A549 treated with RU486 at 1 μM for 4 hours (cell line): ENCODE measurements at places on chromosomes 11 and 22. TPM values are rescaled to one million over a fixed set of nuclear protein-coding genes. Genes with fewer than 3 reads are reported as not detected.

The C11orf21 gene
- total RNA-seq: not detected in 5 replicates

The CRYBA4 gene
- total RNA-seq: not detected in 5 replicates

The TMEM126A gene
- total RNA-seq: 41.4 to 57.8 TPM (median 56.3 TPM) in 5 replicates

The MRPL23 gene
- total RNA-seq: 137 to 162 TPM (median 158 TPM) in 5 replicates

The CABP4 gene
- total RNA-seq: not detected in 5 replicates

The TYR gene
- total RNA-seq: not detected in 5 replicates

The UBQLN3 gene
- not detected in 5 replicates for total RNA-seq

The NFAM1 gene
- not detected in 5 replicates for total RNA-seq

The C11orf87 gene
- 0.02 to 0.03 TPM in 2 of 5 replicates, not detected in the others for total RNA-seq

The KRTAP5-2 gene
- not detected in 5 replicates for total RNA-seq

The CELSR1 gene
- total RNA-seq: 19.9 to 27.8 TPM (median 26.0 TPM) in 5 replicates

The PACS1 gene
- 48.7 to 80.4 TPM (median 65.1 TPM) in 5 replicates for total RNA-seq

The SELENOM gene
- 50.3 to 77.3 TPM (median 70.7 TPM) in 5 replicates for total RNA-seq

The DEFB131B gene
- total RNA-seq: not detected in 5 replicates

The SOX10 gene
- not detected in 5 replicates for total RNA-seq

The C11orf52 gene
- total RNA-seq: not detected in 5 replicates

The C11orf42 gene
- total RNA-seq: not detected in 5 replicates

The MUC6 gene
- total RNA-seq: 0.01 TPM in 2 of 5 replicates, not detected in the others

The APOBEC3C gene
- total RNA-seq: 25.4 to 28.4 TPM (median 26.5 TPM) in 5 replicates

The KDM4D gene
- 0.35 to 0.55 TPM (median 0.45 TPM) in 5 replicates for total RNA-seq

The UPB1 gene
- total RNA-seq: not detected in 5 replicates

The TENM4 gene
- 0.01 to 0.19 TPM (median 0.14 TPM) in 3 of 5 replicates, not detected in the others for total RNA-seq

The POU2AF1 gene
- total RNA-seq: not detected in 5 replicates

The THYN1 gene
- 15.9 to 20.5 TPM (median 17.2 TPM) in 5 replicates for total RNA-seq

The MYBPC3 gene
- 0.06 to 0.13 TPM (median 0.08 TPM) in 5 replicates for total RNA-seq
